ENCODE measurements at places on chromosomes 6 and 20.

DNA sequence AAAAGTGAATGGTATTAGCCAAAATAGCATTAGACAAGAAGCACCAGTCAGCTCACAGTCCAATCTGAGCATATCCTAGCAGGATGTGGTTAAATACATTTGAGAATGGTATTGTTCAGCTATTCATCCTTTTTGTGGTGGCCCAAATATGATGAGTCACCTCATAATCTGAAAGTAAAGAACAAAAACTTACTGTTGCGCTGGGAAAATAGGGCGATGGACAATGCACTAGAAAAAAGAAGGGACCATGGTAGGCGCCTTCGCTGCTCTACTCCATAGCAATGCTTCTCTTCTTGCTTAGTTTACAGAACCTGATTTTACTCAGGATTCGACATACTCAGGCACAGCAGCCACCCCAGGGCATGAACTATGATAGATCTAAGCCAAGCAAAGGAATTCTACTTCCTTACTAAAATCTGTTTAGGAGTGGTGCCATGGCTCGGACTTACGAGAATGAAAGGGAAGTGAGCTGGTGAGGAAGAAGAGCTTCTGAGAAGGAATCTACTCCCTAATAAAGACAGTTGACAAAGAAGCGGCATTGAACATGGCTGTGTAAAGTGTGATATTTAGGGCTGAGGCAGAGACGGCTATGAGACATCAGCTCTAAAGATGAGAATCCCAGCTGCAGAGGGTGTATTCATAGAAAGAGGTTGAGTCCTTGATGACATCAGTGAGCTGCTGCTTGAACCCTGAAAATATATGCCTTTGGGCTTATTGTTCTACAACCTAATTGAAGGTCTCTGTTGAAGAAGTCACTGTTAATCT is 16.6 kb upstream of the FBXO9 start:
- DNase-seq = no peak

DNA sequence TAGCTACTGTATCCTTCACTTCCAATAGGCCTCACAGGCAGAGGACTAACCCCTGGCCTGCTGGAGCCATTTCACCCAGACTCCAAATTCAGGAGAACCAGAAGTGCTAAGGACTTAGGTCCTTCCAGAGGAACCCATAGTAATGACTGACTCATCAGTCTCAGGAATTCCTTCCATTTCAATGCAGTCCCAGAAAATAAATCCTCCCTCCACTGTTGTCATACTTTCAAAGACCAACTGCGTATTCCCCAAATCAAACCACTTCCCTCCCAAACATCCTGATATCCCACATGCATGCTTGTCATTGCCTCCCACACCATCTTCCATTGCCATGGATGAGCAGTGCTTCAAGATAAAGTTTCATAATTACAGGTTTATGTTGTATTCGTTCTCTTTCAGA is 31.8 kb upstream of the NT5E start:
- no peak for DNase-seq

DNA sequence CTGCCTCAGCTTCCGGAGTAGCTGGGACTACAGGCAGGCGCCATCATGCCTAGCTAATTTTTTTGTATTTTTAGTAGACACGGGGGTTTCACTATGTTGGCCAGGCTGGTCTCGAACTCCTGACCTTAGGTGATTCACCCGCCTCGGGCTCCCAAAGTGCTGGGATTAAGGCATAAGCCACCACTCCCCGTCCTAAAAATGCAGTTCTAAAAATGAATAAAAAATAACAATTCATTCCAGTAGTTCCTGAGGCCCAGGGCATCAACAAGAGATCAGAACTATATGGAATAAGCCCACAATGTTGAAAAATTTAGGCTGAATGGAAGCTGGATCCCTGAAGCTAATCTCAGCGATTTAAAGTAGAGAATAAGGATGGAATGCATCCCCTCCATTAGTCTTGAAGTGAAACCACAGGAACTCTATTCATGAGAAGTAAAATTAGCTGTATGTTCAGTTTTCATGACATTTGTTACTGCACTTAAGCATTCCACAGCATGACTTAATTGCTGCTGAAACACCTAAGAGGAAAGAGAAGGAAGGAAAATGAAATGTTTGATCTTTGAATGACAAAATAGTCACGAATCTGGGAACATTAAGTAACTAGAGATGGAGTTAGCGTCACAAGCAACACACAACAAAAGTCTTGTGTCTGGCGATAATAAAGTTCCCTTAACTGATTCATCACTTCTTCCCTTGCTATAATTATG is 80.4 kb upstream of the RIPOR2 start:
- DNase-seq = no peak

DNA sequence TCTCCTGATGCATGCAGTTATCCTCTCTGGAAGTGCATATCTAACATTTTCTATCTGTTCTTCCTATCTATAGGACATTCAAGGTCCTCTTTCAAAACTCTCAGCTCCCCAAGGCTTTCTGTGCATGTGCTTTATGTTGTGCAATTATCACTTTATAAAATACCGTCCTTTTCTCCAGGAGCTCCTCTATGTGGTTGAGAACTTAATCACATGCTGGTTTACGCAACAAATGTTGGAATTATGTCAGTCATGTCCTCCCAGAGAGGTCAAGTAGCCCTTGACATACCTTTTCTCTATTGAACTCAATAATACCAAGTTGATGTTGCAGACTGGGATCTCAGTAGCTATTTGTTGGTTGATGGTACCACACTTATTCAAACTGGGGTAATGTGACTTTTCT is 388.4 kb downstream of the BTBD3 start:
- no peak for DNase-seq

- no peak for DNase-seq
These were observed 128.8 kb downstream of the PHF3 start for GRCh38 chr6:63764318-63764916.

GRCh38 chr6:125940247-125941041 is 16.1 kb upstream of the HINT3 start:
- no peak for DNase-seq

GRCh38 chr6:49570474-49571079 is 20.1 kb downstream of the C6orf141 start:
- DNase-seq = no peak

- no peak for DNase-seq
These were observed 156.5 kb downstream of the TTLL2 start for GRCh38 chr6:167481307-167481926.

GRCh38 chr6:38307740-38308139 is 332.0 kb downstream of the BTBD9 start:
- no peak for DNase-seq

DNA sequence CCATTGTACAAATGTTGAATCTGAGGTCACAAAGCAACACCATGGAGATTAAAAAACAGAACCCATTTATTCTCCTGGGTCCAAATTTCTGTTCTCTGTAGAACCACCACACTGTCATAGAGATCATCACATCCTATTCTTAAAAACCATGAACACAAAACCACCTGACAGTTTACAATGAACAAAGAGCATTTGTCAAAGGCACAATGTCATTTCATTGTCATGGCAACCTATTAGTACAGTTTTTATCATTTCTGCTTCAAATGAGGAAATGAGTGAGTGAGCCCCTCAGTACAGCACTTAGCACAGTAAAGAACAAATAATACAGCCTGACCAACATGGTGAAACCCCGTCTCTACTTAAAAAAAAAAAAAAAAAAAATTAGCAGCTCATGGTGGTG is 23.1 kb upstream of the LAMP5 start:
- no peak for DNase-seq

GRCh38 chr6:11762794-11763459 is 15.7 kb downstream of the ADTRP start:
- no peak for DNase-seq

- DNase-seq = no peak
These were observed 12.0 kb downstream of the SLC12A5 start for GRCh38 chr20:46040902-46041535.

GRCh38 chr6:24766680-24767462 is 7.9 kb upstream of the GMNN start:
- no peak for DNase-seq

GRCh38 chr6:2344319-2344905 is 99.0 kb upstream of the GMDS start:
- DNase-seq = no peak

- DNase-seq = no peak
These were observed 101.1 kb downstream of the HIVEP1 start for GRCh38 chr6:12113190-12113577.

- DNase-seq = no peak
These were observed 893.4 kb downstream of the C6orf118 start for GRCh38 chr6:164415832-164416563.

DNA sequence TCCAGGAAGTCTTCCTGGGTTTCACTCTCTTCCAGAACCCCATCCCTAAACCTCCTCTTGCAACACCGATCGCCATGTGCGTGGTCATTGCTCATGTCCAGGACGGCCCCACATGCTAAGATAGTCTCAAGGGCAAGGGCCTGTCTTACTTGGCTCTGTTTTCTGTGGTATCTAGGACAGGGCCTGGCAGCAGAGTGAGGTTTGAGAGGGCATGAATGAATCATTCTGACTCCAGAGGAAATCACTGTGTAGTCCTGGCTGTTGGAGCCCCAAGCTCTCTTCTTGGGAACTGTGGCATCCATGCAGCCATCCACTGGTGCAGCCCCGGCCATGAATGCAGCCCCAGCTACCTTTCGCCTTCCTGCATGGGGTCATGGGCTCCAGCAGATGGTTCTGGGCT is 12.4 kb downstream of the SIRPA start:
- no peak for DNase-seq

GRCh38 chr6:108323710-108324466 is 29.0 kb downstream of the AFG1L start:
- no peak for DNase-seq

DNA sequence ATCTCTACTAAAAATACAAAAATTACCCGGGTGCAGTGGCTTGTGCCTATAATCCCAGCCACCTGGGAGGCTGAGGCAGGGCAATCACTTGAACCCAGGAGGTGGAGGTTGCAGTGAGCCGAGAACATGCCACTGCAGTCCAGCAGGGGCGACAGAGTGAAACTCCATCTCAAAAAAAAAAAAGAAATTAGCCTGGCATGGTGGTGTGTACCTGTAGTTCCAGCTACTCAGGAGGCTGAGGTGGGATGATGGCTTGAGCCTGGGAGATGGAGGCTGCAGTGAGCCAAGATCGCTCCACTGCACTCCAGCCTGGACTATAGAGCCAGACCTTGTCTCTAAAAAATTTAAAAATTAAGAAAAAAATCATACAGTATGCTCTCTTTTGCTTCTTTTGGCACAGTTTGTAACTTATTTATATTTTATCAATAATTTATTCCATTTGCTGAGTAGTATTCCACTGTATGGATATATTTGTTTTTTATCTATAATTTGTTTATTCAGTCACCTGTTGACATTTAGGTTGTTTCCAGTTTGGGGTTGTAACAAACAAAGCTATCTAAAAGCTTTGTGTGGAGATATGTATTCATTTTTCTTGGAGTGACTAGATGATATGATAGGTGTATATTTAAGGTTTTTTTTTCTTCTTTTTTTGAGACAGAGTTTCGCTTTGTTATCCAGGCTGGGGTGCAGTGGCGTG is 8.0 kb upstream of the MYBL2 start:
- DNase-seq = no peak

- DNase-seq = no peak
These were observed 8.0 kb upstream of the PTPN1 start for GRCh38 chr20:50501972-50502745.

DNA sequence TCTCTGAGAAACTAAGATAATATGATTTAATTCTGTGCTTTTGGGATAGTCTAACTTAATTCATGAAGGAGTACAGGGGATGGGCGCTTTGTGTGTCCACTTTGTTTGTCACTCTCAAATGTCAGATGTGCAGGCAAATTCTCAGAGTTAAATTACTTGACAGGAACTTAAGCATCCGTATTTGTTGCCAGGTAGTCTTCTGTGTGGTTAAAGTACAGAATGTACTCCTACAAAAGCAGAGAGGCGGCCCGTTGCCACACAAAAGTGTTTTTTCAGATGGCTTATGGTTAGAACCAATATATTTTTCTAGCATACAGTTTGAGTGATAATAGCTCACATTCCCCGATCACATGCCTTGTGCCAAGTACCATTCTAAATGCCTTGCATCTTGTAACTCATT is 234.4 kb downstream of the LAMA2 start:
- no peak for DNase-seq

- DNase-seq = no peak
These were observed 114.2 kb upstream of the LY86 start for GRCh38 chr6:6474170-6474920.

DNA sequence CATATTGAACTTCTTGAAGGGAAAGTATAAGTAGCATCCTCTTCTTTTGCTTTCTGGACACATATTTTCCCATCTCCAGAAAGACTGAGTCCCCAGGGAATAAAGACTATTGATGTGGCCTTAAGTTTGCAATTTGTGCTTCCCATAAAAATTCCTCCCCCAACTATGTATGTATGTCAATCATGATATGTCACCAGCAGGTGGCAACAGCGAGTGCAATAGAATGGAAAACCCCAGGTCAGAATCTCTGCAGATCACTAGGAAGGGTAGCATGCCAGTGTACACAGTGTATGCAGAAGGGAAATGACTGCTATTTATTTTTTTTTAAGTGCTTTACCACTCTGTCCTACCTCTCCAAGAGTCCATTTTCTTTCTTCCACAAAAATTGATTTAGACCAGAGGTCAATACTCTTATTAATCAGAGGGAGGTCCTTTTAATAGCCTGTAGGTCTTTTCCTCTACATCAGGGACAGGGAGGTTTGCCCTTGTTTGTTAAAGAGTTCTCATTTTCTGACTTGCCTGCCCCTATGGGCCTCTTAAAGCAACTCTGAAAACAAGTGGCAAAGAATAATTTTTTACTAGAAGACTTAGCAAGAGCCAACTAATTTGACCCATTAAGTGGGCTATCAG is 61.4 kb downstream of the BMP2 start:
- no peak for DNase-seq

- no peak for DNase-seq
These were observed 24.5 kb upstream of the SMOC2 start for GRCh38 chr6:168416531-168416930.

- peak; percentile 67 for DNase-seq
These were observed 27.6 kb upstream of the SRF start for GRCh38 chr6:43143235-43144128.

DNA sequence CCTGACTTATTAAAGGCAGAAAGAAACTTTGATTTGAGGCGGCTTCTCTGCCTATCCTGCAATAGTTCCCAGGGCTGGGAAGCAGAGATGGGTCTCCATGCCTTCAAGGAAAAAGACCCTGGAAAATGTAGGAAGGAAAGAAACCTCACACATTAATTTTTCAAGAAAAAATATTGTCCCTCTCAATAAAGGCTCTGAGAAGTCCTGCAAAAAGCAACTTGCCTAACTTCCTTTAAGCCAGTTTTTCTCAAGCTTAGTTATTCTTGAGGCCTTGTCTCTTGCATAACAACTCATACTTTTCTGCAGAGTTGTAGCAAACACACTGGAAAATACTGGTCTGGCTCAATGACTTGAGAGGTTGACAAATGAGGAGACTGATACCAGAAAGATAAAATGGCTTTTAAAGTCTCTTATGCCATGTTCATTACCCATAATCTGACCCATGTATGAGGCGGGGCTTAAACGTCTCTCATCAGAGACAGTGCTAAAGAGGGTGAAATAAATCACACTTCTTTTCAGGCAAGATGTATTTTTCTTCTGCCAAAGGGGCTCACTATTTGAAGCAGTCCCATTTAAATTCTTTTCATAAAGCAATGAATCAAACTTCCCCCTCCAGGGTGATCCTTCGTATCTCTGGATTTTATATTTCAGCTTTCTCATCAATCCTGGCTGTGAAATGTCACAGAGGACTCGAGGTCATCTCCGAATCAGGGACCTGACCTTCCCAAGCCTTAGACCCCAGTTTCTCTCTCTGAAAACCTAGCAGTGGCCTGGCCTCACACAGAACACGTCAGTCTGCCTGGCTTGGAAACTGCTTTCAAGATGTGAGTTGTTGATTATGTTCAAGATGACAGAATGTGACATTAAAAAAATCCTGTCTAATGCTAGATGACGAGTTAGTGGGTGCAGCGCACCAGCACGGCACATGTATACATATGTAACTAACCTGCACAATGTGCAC is 82.3 kb upstream of the KCNG1 start:
- no peak for DNase-seq

Measured in effector CD8-positive, alpha-beta T cell (primary cell).